CD4-positive, alpha-beta T cell treated with Interferon alpha-2 for 1 hour (primary cell): ENCODE measurements at places on chromosomes 2 and 18.

DNA sequence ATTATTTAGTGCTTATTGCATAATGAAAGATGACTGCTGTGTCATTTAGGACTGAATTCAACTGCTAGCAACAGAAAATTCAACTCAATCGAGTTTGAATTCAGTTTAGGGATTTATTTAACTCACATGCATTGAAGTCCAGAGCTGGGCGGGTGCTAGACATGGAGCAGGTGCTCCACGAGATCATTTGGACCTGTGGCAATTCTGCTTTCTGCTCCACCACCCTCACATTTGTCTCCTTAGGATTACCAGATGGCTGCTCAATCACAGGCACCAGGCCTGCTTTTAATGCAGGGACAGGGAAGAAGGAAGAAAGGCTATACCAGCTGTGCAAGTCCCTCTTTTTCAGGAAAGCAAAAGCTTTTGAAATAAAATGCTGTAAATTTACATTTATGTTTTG is 572.9 kb upstream of the SLC8A1 start:
- DNase-seq = no peak

DNA sequence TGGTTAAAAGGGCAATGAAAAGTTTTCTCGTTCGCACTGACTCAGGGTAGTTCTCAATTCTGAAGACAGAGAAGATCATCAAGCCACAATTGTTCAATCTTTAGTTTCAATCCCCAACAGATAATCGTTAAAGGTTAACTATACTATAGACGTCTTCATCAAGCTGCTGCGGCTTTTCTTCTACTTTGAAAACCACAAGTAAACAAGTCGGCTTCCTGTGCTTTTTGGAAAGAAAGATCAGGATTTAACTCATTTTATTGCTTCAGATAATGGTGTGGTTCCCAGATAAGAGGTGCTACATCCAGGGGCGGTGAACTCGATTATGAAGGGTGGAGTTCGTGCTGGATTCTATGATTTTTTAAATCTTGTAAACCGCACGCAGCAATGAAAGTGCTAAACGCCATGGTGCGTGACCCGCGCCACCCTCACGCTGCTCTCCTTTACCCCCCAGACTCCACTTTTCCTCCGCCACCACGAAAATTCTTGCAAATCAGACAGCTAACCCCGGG is 545 bp upstream of the CDCA7 start:
- DNase-seq = peak; percentile 8

- no peak for DNase-seq
Measured at GRCh38 chr2:226446406-226447001, 353.1 kb downstream of the IRS1 start.

GRCh38 chr2:75605770-75606529 is 40.6 kb upstream of the MRPL19 start:
- DNase-seq = no peak

DNA sequence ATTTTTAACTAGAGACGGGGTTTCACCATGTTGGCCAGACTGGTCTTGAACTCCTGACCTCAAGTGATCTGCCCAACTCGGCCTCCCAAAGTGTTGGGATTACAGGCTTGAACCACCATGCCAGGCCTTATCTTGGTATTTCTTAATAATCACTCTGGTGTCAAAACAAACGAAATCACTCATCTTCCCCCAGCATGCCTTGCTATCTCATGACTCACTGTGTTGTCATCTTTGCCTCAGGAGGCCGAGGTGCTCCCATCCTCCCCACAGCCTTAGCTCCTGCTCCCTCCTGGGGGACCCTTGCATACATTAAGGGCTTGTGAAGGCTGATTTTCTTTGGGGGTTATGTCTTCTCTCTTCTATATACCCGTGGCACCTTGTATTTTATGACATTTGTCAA is 250.1 kb upstream of the DPP10 start:
- no peak for DNase-seq

DNA sequence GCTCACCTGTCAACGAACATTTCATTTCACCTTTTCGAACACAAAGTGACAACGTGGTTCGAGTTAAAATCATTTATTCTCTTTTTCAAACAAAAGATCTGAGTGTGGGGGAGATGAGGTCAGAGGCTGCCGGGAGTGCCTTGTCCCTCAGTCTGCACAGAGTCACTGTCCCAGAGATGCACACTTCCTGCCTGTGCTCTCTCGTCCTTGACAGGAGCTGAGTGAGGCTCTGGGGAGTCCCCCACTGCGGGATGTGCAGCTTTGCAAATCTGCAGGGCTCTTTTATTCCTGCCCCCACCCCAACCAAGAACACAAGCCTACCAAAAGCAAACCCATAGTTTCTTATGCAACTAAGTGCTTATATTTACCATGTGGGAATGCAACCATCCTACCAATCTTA is 497.8 kb downstream of the EIPR1 start:
- DNase-seq = no peak

DNA sequence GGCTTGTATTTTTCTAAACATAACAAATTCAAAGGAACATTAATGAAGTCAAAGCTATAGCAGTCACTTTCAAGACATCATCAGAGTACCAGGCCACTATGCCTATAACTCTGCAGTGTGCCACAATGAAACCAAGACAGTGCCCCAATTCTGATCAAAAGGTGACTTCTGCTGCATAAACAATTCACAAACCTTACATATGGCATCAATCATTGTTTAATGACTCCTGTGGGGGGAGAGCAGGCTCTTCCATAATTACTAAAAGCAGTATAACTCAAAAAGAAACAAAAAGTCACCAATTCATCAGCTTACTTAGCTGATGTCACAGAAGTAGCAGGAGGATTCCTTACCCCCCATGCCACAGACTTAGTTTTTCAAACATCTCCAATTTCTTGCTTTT is 15.5 kb downstream of the LPIN2 start:
- no peak for DNase-seq

- no peak for DNase-seq
Measured at GRCh38 chr18:37298816-37299215, 266.8 kb downstream of the CELF4 start.
